ENCODE measurements at places on chromosomes 2 and 18.

- no peak for DNase-seq
Observed at GRCh38 chr18:78978349-78979055, 1.1 kb upstream of the SALL3 start.

- DNase-seq = peak; percentile 16
Observed at GRCh38 chr18:23998820-23999219, 15.7 kb upstream of the TTC39C start.

DNA sequence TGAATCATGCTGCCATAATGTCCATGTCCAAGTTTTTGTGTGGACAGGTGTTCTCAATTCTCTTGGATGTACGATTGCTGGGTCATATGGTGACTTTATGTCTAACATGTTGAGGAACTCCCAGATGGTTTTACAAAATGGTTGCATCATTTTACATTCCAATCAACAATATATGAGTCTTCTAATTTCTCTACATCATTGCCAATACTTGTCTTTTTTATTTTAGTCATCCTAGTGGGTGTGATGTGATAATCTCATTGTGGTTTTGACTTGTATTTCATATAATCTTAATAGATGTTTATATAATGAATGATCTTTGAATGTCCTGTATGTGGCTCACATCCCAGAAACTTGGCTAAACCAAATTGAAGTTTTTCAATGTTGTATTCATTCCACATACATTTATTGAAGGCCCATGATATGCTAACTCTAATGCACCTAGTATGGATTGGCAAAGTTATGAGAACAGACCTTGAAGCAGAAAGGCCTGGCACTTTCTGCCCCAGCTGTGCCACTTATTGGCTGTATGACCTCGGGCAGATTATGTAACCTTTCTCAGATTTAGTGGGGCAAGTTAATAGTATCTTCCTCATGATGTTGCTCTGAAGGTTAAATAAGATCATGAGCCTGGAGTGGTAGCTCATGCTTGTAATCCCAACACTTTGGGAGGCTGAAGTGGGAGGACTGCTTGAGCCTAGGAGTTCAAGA, 205.4 kb downstream of the RAB3GAP1 start:
- no peak for DNase-seq

DNA sequence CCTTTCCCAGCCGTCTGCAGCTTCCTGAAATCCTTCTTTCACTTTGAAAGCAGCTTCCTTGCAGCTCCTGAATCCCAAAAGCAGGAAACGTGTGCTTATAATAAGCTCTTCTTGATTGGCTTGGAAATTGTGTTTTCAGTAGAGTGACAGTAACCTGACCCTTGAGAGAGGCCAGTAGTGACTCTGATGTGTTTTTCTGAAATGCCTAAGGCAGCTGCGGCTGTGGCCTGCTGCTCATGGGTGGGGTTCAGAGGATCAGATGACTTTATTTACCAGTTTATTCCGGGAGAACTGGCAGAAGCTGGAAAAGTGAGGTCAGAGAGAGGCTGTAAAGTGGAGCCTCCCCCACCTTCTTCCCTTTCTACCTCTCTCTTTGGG, 31.9 kb upstream of the RPIA start:
- DNase-seq = peak; percentile 5

DNA sequence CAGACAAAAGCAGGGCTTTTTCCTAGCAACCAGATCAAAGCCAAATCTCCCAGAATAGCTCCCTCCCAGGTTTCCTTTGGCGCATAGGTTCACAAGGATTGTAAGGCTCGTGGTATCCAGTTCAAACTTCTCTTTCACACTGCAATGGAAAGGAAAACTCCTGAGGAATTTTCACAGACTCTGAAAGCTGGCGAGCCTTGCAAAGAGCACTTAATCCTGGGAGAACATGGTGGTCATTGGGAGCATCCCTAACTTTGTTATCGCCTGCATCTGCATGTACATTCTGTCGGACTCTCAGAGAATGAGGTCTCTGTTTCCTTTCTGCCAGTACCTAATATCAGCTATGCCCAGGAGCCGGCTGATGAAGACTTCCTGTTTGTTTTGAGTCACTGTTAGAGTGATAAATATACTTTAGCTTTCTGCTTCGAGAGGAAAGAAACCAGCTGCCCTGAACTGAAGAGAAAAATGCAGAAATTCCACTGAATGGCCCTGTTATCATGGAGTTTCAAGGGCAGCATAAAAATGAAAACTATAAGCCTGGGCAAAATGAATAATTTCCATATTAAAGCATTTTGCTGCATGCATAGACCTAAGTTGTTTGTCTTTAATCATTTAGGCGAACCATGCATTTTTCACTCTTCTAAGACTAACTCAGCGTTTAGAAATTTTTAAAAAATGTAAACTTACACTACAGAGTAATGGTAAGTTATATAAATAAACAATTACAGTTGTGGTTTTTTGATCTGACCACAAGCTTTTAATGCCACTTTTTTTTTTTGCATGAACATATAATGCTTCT, 76.4 kb upstream of the ZEB2 start:
- no peak for DNase-seq

- DNase-seq = no peak
Observed at GRCh38 chr2:46216213-46216612, 81.0 kb upstream of the EPAS1 start.

- DNase-seq = no peak
Observed at GRCh38 chr2:29900971-29901633, 20.3 kb downstream of the ALK start.

All from G401 (cell line).